ENCODE measurements at places on chromosomes 3 and 15.
A peak's percentile ranks its signal among the peaks of the same experiment; 100 is the strongest.

DNA sequence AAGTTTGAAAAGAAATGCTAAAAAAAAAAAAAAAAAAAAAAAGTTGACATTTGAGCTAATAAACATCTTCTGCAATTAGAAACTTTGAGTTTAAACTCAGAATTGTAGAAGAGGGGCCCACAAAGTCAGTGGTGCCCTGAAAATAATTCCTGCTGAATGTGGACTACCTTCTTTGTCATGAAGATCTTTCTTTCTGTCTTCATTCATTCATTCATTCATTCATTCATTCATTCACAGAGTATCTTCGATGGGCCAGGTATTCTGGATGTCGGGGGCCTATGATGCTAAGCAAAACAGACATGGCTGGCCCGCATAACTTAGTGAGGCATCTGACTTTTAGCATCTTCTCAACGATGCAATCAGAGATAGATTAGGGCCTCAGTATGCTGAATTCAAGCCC, 24.6 kb downstream of the ETV5 start:
- DNase-seq = no peak

DNA sequence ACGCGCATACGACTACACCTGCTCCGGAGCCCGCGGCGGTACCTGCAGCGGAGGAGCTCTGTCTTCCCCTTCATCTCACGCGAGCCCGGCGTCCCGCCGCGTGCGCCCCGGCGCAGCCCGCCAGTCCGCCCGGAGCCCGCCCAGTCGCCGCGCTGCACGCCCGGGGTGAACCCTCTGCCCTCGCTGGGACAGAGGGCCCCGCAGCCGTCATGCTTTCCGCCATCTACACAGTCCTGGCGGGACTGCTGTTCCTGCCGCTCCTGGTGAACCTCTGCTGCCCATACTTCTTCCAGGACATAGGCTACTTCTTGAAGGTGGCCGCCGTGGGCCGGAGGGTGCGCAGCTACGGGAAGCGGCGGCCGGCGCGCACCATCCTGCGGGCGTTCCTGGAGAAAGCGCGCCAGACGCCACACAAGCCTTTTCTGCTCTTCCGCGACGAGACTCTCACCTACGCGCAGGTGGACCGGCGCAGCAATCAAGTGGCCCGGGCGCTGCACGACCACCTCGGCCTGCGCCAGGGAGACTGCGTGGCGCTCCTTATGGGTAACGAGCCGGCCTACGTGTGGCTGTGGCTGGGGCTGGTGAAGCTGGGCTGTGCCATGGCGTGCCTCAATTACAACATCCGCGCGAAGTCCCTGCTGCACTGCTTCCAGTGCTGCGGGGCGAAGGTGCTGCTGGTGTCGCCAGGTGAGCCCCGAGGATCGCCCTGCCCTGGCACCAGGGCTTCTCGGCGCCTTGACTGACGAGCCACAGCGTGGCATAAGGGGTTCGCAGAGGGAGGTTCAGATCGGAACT, 420 bp downstream of the SLC27A2 start:
- DNase-seq = no peak

DNA sequence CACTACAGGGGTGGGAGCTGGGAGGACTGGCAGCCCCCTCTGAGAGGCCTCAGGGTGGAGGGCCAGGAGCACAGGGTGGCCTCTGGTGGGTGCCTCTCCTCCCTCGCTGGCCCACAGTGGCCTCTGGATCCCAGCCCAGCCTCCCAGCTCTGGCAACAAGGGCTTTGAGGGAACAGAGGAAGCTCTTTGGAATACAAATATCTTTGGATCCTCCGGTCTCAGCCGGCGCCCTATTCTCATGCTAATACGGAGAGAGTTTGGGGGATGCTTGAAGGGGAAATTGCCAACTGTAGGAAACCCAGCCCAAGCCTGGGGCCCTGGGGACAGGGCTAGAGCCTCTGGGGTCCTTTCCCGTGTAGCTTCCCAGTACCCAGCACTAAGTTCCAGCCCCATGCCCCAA, 33.4 kb upstream of the INSYN1 start:
- DNase-seq = no peak

DNA sequence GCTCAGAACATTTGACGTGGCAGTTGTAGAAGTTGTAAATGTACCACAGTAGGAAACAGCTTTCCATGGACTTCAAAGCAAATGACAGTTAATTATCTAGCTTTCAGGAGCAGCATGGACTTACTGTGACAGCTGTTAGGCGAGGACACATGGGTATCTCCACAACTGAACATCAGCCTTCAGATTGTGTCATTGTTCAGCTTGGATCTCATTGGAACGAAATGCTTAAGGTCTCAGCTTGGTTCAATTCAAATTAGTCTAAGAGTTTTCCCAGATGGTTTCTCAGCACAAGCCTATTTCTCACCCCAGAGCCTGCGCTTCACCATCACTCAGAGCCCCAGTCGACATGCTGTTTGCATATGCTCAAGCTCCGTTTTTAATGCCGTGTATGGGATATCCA, 21.1 kb upstream of the GYG1 start:
- DNase-seq = no peak

- no peak for DNase-seq
Observed at GRCh38 chr3:110758208-110758607, 313.4 kb upstream of the NECTIN3 start.

- DNase-seq = no peak
Observed at GRCh38 chr15:101255615-101256241, 3.9 kb upstream of the CHSY1 start.

DNA sequence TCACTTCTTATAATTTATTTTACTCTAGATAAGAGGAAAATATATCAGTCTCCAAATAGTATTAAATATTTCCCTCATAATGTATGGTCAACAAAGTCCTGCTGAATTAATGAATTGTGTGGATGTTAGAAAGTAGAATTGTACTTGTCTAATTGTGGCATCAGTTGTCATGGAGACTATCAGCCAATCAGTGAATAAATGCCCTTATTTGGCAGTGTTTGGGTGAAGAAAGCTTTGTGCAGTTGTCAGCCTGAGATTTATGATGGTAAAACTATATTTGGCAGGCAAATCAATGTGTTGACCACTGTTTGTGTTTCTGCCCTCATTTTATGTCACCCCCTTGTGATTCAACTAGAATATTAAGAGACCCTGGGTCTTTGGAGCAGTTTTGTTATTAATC, 293.6 kb upstream of the MDFIC2 start:
- DNase-seq = no peak

GRCh38 chr3:195729476-195730251, 8.9 kb downstream of the MUC20 start:
- no peak for DNase-seq

- peak; percentile 65 for DNase-seq
Observed at GRCh38 chr15:78938658-78939488, 6.0 kb downstream of the CTSH start.

DNA sequence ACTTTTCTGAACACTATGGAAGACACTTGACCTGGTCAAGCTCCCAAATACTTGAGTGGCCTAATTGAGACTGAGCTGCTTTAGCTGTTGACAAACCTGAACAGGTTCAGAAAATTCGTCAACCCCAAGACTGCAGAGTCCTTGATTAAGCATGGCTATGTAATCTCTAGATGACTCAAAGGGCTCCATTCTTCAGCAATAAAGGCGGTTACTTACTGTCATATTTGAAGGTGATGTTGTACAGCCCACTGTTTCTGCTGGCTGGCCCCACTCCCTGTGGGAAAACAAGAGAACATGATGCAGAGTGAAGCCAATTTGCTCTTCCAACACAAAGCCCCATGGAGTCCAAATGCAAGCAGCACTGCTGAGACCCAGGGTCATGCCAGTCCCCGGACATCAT, 45.1 kb downstream of the IL17RD start:
- no peak for DNase-seq

- DNase-seq = no peak
Observed at GRCh38 chr3:48997714-48998637, 7.9 kb downstream of the P4HTM start.

GRCh38 chr3:121624147-121624899, 31.1 kb downstream of the FBXO40 start:
- no peak for DNase-seq

DNA sequence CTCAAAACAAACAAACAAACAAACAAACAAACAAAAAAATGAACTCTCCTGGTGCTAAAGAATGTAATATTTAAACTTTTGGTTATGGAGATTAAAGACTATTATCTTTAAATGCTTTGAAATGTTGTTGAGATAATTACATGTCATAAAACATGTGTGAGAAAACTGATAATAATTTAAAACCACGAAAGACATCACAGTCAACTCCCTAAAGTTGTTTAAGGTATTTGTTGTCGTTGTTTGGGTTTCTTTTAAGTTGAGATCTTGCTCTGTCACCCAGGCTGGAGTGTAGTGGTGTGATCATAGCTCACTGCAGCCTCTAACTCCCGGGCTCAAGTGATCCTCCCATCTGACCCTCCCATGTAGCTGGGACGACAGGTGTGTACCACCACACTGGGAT, 12.0 kb downstream of the EFCAB12 start:
- no peak for DNase-seq

GRCh38 chr3:16313886-16314645, 49.1 kb downstream of the OXNAD1 start:
- DNase-seq = no peak

DNA sequence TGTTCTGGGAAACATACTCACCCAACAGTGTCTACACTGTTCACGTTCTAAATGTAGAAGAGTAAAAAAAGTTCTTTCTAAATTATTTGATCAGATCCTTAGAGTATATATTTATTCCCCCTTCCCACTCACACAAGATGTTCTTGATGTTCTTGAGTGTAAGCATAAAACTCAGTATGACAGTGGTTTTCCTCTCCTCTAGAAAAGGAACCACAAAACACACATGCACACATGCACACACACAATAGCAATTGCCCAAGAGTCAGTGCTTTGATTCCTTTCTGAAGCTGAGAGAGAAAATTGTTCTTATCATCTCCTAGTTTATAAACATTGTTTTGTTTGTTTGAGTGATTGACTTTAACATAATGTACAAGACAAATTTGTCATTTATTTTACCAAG, 123.2 kb upstream of the PHLDB2 start:
- no peak for DNase-seq

DNA sequence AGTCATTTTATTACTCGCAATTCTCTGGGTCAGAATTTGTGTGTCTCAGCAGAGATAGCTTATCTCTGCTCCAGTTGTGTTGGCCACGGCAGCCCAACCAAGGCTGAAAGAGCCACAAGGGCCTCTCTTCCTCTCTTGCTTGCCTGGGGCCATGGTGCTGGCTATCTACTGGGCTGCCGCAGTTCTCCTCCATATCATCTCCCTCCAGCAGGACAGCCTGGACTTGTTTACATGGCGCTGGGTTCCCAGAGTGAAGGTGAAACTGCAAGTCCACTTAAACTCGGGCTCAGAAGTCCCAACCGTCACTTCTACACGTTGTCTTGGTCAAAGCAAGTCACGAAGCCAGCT, 134.8 kb downstream of the UACA start:
- no peak for DNase-seq

GRCh38 chr3:132629928-132630327, 29.7 kb downstream of the ACAD11 start:
- DNase-seq = no peak

GRCh38 chr3:42019953-42020260, 58.0 kb upstream of the ULK4 start:
- DNase-seq = no peak

- DNase-seq = no peak
Observed at GRCh38 chr3:48555231-48555948, 1.2 kb downstream of the PFKFB4 start.

GRCh38 chr3:5576277-5577011, 388.9 kb downstream of the EDEM1 start:
- DNase-seq = no peak
